ENCODE measurements at places on chromosomes 2 and 18.

GRCh38 chr2:174048243-174048642, 83.1 kb upstream of the SP3 start:
- no peak for DNase-seq

- DNase-seq, result no peak
Measured at GRCh38 chr2:227783404-227784138, 30.1 kb upstream of the CCL20 start.

GRCh38 chr2:11092701-11093335, 62.4 kb upstream of the SLC66A3 start:
- no peak for DNase-seq

DNA sequence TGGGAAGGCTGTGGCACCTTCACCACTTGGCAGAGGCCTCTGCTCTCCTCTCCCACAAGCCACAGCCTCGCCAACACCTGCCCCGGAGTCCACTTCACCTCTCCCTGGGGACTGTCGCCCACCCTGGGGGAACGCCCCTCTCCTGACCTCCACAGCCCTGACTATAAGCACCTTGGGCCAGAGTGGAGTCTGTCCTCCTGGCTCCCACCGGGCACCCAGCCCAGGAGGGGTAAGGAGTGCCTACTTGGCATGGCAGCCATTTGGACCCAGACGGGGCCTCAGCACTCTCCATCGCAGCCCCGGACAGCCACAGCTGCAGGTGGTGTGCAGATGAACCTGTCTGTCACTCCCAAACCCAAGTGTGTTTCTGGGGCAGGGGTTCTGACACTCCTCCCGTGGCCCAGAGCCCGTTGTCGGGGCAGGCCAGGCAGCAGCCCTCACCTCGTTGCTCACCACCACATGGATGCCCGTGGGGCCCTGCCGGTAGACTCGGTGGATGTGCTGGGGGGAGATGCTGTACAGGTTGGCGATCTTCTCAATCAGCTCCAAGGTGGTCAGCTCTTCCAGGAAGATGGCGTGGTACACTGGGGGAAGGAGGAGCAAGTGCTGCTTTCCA, 53.5 kb downstream of the TFCP2L1 start:
- DNase-seq, result no peak

GRCh38 chr2:30236591-30237238, 5.4 kb downstream of the LBH start:
- no peak for DNase-seq

GRCh38 chr18:22278798-22279197, 109.4 kb downstream of the GATA6 start:
- DNase-seq, result no peak

GRCh38 chr2:11768946-11769345, 22.5 kb downstream of the LPIN1 start:
- DNase-seq, result no peak

- DNase-seq, result no peak
Measured at GRCh38 chr2:120313695-120314615, 32.0 kb upstream of the INHBB start.

- DNase-seq, result no peak
Measured at GRCh38 chr2:39568116-39568515, 97.6 kb upstream of the TMEM178A start.

GRCh38 chr2:158818511-158818910, 23.4 kb downstream of the DAPL1 start:
- DNase-seq, result no peak

GRCh38 chr2:69213782-69214181, 173.2 kb downstream of the GFPT1 start:
- DNase-seq, result no peak

DNA sequence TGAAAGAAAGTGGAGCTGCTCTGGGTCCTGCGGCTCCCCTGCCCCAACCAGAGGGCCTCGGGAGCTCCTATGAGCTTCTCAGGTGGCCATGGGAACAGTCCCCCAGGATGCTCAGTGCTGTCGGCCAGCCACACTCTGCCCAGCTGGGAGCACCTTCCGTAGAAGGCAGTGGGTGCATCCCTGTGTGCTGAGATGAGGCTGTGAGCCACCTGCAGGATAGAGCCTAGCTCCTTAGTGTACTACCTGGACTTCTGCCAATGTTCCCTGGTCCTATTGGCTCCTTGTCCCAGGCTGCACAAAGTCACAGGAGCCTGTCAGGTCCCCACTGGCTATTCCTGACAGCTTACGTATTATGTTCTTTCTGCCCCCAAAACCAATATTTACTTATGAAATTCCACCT, 16.1 kb downstream of the PRELID3A start:
- no peak for DNase-seq

DNA sequence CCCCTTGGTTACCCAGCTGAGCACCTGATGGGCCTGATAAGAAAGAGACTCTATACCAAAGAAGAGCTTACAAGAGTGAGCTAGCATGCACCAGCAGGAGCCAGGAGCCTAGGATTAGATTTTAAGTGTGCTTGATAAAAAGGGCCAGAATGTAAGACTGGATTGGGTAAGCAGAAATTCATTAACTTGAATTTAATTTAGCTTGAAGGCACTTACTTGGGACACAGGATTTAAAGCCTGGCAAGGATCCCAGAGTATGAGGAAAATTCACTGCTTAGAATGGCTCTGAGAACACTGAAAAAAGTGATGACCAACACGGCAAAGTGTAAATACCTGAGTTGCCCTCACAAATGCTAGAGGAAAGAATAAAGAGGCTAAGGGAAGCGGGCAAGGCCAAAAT, 91.3 kb upstream of the RBBP8 start:
- no peak for DNase-seq

DNA sequence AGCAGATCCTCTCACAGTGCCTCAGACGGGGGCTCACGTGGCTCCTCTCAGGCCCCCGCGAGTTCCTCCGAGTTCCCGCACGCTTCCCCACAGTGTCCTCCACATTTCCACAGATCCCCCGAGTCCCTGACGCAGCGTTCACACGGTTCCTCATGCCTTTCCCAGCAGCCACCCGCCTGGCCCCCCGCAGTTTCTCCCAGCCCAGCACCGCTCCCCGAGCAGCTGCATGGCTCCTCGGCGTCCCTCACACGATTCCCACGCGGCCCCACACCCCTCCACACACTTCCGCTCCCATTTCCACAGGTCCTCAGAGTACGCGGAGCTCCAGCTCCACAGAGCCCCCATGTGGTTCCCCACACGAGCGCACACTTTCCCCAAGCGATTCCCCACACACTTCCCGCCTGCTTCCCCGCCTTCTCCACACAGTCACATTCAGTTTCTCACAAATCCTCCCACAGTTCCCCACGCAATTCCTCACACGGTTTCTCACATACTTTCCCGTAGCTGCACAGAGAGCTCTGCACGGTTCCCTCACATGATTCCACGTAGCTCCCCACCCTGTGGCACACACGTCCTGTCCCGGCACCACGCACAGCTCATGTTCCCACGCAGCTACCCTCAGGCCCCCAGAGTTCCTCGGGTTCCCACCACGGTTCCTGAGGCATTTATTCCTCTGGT, 39.9 kb downstream of the KIF1A start:
- no peak for DNase-seq

DNA sequence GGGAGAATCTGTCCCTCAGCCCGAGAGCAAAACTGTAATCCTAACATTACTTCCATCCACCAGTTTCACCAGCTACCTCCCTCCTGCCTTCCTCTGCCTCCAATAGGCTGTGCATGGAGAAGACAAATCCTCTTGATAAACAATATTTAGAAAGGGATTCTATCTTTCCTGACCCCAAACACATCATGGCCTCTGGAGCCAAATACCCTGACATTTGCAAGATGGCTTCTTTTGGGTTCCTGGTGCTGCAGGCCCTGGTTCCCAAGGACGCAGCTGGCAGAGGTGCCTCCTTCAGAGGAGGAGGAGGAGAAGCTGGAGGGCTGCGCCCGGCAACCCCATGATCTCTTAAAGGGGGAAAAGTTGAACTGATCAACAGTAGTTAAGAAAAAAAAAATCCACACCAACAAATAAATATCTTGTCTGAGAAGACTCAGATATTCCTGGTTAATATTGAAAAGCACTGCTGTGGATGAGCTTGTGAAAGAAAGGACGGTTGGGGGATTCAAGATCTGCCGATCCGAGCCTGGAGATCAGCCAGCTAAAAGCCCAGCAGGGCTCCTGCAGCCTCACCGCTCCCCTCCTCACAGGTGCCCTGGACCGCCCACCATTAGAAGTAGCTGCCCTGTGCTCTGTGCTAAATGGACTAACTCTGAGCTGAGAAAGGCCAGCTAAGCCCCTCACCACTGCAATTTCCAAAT, 116.8 kb downstream of the MSH2 start:
- no peak for DNase-seq

DNA sequence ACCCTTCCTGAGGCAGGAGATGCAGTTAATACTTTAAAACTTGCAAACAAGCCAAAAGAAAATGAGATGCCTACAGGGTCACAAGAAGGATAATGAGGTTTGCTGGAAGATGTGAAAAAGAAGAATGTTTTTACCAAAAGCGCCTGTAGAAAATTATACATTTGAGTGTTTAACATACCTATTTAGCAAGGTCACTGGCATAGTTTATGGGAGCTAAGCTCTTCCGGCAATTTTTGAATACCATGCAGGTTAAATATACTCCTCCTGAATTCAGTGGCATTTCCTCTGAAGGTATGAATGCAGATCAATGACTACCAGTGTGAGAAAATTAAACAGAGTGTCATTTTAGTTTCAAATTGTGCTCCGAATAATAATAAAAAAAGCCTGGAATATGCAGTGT, 21.2 kb upstream of the MAP3K20 start:
- DNase-seq, result no peak

GRCh38 chr18:79371561-79372121, 24.1 kb upstream of the NFATC1 start:
- no peak for DNase-seq

DNA sequence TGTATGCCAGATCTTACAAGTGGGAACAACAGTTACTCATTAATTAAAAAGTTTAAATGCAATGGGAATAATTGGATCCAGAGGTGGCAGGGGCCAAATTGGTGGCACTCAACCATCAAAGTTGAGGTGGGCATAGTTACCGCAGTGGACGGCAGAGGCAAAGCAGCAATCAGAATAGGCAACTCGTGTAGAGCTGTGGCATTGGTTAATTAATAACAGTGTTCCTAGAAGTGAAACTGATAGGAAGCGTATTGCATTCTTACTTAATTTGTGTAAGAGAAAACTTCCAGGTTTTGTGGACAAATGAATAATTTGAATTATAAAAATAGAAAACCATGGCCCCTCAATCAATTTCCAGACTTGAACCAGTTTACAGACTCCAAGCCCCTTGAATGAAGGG, 1068.2 kb upstream of the ACVR2A start:
- DNase-seq, result no peak

GRCh38 chr18:21391074-21391673, 149.1 kb downstream of the GREB1L start:
- DNase-seq, result peak; percentile 87

DNA sequence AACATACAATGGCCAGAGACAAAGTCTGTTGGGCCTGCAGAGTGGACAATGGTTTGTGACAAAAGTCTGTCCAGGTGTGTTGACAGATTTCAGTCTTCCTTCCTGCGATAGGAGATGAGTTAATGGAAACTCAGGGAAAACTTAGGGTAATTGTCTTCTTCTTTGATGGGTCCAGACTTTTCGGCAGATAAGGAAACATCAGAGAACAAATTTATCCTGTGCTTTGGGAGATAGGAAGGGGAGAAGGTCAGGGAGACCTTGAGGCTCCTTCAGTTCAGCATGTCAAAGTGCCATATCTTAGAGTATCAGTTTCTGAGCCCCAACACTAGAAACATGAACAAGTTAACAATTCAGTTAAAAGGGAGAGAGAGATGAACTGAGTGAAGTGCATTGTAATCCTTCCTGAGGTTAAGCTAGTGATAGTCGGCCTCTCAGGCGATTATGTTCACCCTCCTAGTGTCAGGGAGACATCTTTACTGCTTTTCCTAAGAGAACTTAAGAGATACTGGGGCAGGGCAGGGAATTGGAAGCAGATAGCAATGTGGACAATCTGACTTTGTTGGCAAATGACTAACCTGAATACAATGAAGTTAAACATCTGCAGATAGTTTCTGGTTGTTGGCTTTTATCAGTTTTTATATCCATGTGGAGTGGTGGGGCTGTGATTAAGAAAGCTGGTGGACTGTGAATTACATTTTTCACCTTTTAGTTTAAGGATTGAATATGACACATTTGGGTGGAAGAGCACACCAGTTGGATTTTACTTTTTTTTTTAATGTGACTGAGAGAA, 248.8 kb upstream of the FN1 start:
- DNase-seq, result no peak

DNA sequence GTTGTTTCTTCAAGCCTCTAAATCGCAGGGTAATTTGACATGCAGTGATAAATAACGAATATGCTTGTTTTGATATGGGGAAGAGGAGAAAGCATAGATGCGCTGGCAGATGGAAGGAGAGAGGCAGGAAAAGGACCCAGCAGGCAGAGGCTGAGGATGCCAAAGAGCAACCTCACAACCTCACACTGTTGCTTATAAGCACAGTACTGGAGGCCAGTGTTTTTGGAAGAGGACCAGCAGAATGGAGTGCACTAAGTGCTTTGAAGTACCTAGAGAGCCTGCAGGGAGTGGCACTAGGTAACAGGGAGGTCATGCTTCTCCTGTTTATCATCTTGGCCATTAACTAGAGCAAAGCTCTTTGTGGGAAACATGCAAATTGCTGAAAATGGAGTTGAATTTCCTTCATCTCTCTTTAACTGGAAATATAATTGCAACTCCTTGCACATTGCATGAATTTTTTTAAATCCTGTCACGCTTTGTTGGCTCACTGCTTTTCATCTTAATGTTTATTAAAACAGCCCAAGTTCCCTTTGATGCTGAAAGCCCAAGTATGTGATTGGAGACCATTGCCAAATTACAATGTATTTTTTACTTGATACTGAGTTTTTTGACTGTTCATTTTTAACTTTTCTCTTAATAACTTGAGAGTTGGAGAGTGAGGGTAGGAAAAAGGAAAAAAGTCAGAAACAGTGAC, 236.4 kb downstream of the LRRTM1 start:
- DNase-seq, result no peak

- DNase-seq, result no peak
Measured at GRCh38 chr2:72554381-72554780, 271.5 kb downstream of the EXOC6B start.

- DNase-seq, result no peak
Measured at GRCh38 chr18:36580266-36580665, 248.5 kb downstream of the TPGS2 start.

DNA sequence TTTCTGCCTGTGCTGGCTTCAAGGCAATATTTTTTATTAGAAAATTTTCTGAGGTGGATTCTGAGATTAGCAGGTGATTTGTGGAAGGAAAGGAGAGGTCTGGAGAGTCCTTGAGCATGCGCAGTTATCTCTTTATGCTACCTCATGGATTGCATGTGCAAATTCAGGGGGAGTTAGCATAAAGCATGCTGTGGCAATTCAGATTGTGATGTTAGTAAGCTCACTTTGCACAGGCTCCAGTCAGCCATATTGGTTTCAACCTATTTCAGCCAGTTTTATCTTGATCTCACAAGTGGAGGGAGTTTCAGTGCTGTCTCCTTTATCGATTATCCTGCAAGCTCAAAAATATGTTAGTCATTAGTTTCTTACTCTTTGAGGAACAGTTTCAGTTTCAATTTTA, 2012.3 kb upstream of the PIK3C3 start:
- DNase-seq, result no peak

GRCh38 chr2:185507719-185508118, 230.9 kb upstream of the FSIP2 start:
- no peak for DNase-seq

GRCh38 chr2:59881218-59881617, 672.2 kb downstream of the BCL11A start:
- no peak for DNase-seq

GRCh38 chr2:9230881-9231280, 24.3 kb downstream of the ASAP2 start:
- DNase-seq, result no peak

Measured in NCI-H1417 treated with DMSO at 0.1 percent for 48 hours (cell line).